Hypothalamus (tissue), 51 donors: ENCODE measurements at places on chromosomes 4 and X.

DNA sequence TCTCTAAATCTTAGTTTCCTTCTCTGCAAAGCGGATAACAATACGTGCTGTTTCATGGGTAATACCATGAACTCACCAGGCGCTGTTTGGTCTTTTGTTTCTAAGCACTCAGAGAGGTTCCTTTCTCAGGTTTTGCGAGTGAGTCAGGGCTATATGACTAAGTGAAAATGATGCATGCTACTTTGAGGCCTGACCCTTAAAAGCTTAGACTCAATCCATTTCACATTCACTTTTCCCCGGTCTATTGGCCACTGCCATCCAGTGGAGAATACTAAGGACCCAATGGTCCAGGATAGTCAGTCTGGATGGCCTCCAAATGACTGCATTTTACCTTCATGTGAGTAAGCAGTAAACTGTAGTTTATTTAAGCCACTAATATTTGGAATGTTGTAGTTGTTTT, 400.8 kb upstream of the SLIT2 start:
- DNase-seq: no peak

- peak; percentile 50 for DNase-seq
Measured at GRCh38 chr4:73341454-73341853, 62.6 kb upstream of the ALB start.

DNA sequence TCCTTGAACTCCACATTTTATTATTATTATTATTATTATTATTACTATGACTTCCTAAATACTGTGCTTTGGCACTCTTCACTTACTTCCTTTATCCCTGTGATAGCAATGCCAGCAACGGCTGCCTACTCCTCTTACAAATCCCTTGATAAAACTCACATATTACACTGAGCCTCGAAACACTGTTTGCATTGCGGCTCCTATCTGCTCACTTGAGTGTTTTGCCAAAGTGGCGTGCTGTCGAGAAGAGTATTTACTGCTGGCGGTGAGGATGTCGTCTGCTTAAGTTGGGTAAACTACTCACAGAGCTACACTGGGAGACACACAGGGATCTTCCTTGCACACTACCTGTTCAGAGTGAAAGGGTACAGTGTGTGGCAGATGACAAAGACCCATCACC, 143.4 kb upstream of the VCX3A start:
- no peak for DNase-seq

GRCh38 chr4:39357002-39357401, 9.2 kb downstream of the RFC1 start:
- DNase-seq: no peak

DNA sequence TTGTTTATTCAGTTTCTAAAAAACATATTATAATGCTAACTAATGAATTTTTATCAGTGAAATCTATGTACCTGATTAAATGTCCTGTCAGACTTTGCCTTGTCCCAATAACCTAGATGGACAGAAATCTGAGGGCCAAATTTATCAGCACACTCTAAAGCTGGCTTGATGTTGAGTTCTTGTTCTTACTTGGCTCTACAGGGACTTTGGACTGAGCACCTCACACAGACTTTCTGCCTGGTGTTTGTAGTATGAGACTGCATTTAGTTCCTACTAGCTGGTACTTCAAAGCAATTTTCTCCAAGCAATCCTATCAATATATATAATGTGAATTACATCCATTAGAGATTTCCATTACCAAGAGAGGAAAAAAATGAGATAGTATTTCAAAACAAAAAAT, 37.8 kb downstream of the INTS12 start:
- no peak for DNase-seq

DNA sequence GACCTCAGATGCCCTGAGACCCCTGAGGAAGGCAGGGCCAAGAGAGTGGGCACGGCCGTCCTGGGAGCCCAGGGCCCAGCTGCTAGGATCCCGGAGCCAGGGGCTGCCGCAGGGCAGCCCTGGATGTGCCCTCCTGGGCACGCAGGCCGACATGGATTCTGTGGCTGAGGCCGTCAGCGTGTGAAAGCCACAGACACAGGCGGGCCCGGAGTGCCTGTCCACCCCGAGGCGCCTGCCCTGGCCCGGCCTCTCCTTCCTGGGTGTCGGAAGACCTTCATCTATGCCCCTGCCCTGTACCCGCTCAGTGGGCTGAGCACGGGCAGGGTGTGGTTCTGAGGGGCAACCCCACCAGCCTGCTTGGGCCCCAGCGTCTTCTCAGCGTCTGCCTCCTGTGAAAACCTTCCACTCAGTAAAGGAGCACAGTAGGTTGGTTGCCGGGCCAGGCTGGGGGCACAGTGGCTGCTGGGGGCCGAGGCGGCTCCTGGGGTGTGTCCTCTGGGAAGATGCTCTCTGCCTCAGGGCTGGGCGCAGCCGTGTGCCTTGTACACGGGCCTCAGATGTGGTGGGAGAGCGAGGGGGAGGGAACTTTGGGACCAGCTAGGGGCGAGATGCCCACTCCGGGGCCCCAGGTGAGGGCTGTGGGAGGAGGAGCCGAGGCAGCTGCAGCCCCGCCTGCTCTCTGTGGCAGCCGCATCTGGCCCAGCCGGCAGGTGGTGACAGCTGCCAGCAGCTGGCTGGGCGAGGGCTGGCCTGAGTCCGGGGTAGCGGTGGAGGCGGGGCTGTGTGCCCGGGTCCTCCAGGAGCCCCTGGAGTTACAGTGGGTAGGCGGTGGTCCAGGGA, 20.8 kb downstream of the FGFRL1 start:
- no peak for DNase-seq

GRCh38 chr4:118884716-118885115, 3.9 kb upstream of the SYNPO2 start:
- no peak for DNase-seq

- DNase-seq: no peak
Measured at GRCh38 chr4:83234902-83235644, 49.5 kb downstream of the COQ2 start.

DNA sequence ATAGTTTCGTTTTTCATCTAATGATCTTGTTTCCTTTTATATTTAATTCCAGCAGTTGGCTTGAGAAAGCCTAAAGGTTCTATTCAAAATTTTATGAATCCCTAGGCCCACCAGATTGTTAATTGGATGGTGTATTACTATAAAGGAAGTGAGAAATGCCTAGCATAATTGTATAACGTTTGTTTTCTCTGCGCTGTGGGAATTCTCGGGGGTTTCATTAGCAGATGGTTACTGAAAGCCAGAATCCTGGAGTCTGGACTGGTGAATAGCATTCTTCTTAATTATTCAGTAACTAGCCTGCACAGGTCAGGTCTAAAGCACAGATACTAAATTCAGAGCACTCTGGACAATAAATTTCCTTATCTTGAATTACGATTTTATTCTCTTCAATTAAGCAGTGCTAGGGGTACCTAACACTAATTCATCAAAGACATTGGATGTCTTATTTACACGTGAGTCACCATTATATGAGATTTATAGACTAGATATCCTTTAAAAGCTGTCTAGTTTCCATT, 459.4 kb downstream of the DTHD1 start:
- no peak for DNase-seq

GRCh38 chrX:148517176-148517575, 16.8 kb downstream of the AFF2 start:
- DNase-seq: no peak

- no peak for DNase-seq
Measured at GRCh38 chrX:56366901-56367300, 134.7 kb downstream of the KLF8 start.

DNA sequence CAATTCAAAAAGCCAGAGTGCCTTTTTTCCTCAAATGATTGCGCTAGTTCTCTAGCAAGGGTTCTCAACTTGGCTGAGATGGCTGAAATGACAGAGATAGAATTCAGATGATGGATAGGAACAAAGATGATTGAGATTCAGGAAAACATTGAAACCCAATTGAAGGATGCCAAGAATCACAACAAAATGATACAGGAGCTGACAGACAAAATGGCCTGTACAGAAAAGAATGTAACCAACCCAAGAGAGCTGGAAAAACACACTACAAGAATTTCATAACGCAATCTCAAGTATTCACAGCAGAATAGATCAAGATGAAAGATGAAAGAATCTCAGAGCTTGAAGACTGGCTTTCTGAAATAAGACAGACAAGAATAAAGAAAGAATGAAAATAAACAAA, 51.7 kb upstream of the MMAA start:
- no peak for DNase-seq

DNA sequence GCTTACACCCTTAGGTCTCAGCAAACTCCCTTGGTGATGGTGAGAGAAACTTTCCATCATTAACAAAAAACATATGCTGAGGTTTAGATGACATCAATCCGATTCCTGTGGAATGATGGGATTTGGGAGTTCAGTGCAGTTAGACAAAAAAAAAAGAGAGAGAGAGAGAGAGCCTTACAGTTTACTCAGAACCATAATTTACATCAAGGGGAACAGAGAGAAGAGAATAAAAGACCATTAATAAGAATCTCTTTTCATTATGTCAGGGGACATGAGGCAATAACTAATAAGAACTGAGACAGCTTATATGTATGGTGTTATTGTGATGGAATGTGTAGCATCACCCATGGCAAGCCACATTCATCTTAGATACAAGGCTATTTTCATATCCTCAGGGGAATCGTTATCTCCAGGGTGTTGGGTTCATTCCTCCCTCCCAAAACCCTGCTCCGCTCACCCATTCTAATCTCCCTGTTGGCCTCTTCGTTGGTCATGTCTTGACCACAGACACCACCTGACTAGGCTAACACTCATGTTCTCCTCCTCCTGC, 175.7 kb upstream of the MXRA5 start:
- DNase-seq: no peak

GRCh38 chrX:26651755-26652154, 435.8 kb downstream of the MAGEB5 start:
- DNase-seq: no peak

DNA sequence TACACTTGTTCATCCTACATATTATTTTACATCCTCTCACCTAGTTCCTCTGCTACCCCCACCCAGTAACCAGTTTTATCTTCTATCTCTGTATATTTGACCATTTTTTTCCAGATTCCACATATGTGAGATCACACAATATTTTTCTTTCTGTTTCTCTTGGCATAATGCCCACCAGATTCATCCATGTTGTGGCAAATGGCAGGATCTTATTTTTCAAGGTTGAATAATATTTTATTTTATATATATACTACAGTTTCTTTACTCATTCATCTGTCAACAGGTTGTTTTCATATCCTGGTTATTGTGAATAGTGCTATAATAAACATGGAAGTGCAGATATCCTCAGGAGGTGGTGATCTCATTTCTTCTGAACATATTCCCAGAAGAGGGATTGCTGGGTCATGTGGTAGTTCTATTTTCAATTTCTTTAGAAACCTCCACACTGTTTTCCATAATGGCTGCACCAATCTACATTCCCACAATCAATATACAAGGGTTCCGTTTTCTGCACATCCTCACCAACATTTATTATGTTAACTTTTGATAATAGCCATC, 48.2 kb downstream of the THAP9 start:
- DNase-seq: no peak

DNA sequence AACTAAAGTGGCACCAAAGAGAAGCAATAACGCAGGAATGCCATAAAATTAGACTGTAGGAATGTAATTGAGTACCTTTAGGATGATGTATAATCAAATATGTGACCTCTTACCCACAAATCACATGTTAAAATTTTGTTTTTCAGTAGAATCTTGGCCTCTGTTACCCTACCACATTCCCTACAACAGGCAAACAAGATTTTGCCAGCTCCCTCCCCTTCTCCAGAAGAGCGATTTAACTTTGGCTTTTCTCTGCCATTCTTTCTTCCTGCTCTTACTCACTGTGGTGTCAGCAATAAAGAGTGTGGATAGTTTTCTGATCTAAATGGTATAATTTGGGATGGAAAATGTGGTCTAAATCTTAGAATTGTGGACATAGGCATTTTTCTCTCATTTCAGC, 57.2 kb downstream of the TRIM2 start:
- DNase-seq: no peak

GRCh38 chr4:185363251-185363650, 32.5 kb downstream of the LRP2BP start:
- no peak for DNase-seq

DNA sequence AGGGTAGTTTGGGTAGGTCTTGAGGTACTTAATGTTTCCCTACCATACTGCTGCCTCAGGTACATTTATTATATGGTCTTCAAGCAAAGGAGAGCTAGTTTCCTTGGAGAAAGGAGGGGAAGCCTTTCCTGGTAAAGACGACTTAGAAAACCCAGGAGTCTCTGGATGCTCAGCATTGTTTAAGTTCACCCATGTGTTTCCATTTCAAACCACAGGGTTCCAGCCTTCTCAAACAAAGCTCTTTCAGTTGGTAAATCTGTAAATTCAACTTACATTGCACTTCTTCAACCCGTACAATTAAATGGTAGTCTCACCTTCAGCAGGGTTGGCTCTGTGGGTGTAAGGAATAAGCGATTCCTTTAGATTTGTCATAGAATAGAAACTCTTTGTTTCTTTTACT, 111.9 kb upstream of the UNC5C start:
- DNase-seq: no peak

DNA sequence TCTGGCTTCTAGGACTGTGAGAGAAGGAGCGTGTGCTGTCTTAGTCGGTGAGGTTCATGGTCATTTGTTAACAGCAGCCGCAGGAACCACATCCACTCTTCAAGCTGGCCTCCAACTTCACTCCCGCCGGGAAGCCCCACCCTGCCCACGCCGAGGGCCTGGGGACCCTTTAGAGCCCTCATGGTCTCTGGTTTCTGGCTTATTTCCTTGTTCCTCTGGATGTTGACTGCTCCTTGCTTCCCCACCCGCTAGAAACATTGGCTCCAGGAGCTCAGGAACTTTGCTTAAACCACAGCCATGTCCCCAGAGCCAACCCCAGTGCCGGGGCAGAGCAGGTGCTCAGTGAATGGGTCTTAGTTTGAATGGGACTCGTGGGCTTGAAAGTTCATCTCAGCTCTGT, 40.8 kb downstream of the HTRA3 start:
- no peak for DNase-seq

- no peak for DNase-seq
Measured at GRCh38 chrX:39890807-39891206, 207.0 kb downstream of the BCOR start.

- no peak for DNase-seq
Measured at GRCh38 chr4:107693132-107693531, 26.9 kb downstream of the PAPSS1 start.

GRCh38 chr4:41857226-41857641, 78.0 kb upstream of the TMEM33 start:
- DNase-seq: no peak

GRCh38 chr4:19375136-19375804, 876.4 kb upstream of the SLIT2 start:
- no peak for DNase-seq
